ENCODE measurements at places on chromosomes 2 and 18. TPM values are rescaled to one million over a fixed set of nuclear protein-coding genes. Genes with fewer than 3 reads are reported as not detected.

GAREM2 gene
- 3.2 TPM for total RNA-seq

SNED1 gene
- 42.1 TPM for total RNA-seq

TMEM247 gene
- not detected for total RNA-seq

PPP1R1C gene
- total RNA-seq = 2.5 TPM

AQP12A gene
- total RNA-seq = not detected

MAL gene
- 477 TPM for total RNA-seq

DRC1 gene
- 0.76 TPM for total RNA-seq

CARF gene
- total RNA-seq = 12.6 TPM

KCNF1 gene
- total RNA-seq = 0.63 TPM

DNAH7 gene
- total RNA-seq = 15.7 TPM

REG1B gene
- total RNA-seq = 11.0 TPM

CDC42EP3 gene
- total RNA-seq = 34.1 TPM

Data from kidney (tissue), 22 donors.